ENCODE measurements at places on chromosomes 12 and 14. TPM values are rescaled to one million over a fixed set of nuclear protein-coding genes. Genes with fewer than 3 reads are reported as not detected.

RBP5 gene
- total RNA-seq: 1.2 TPM

FICD gene
- 4.8 TPM for total RNA-seq

RDH5 gene
- 6.6 TPM for total RNA-seq

TAS2R31 gene
- total RNA-seq: 5.7 TPM

ARF6 gene
- total RNA-seq: 38.8 TPM

SRRM4 gene
- 183 TPM for total RNA-seq

RFLNA gene
- 36.9 TPM for total RNA-seq

DHRS1 gene
- total RNA-seq: 25.1 TPM

TSPAN9 gene
- total RNA-seq: 142 TPM

EML5 gene
- total RNA-seq: 2.1 TPM

CACNA2D4 gene
- total RNA-seq: not detected

SENP1 gene
- 24.2 TPM for total RNA-seq

PDE3A gene
- 1.3 TPM for total RNA-seq

RTL1 gene
- not detected for total RNA-seq

KRT85 gene
- not detected for total RNA-seq

PTPRQ gene
- not detected for total RNA-seq

GNS gene
- 145 TPM for total RNA-seq

PPM1H gene
- 6.3 TPM for total RNA-seq

KITLG gene
- total RNA-seq: 0.61 TPM

FERMT2 gene
- 79.7 TPM for total RNA-seq

CDCA3 gene
- 5.2 TPM for total RNA-seq

SLC6A12 gene
- total RNA-seq: 0.64 TPM

ZDHHC22 gene
- 77.3 TPM for total RNA-seq
